Lower leg skin (tissue), 4 donors: ENCODE measurements at places on chromosomes 2 and 18.
A peak's percentile ranks its signal among the peaks of the same experiment; 100 is the strongest.

- no peak for DNase-seq
Measured at GRCh38 chr2:227186751-227187150, 22.3 kb downstream of the COL4A3 start.

DNA sequence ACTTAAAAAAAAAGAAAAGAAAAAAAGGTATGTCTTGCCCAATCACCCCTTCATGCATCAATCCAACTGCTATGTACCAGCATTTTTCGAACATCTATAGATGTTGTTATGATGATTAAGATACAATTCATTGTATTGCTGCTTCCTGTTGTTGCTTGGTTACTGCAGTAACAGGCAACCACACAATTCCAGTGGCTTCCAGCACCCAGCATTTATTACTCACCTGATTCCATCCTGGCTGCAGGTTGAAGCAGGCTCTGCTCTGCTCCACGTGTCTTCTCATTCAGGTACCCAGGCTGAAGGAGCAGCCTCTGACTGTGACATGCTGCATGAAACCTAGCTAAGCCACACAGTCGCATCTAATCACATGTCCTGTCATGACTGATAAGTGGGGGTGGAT, 196.9 kb downstream of the INO80D start:
- peak; percentile 35 for DNase-seq

- DNase-seq = peak; percentile 29
Measured at GRCh38 chr2:173828189-173829142, 136.7 kb downstream of the SP3 start.

GRCh38 chr18:36635414-36636096, 193.2 kb downstream of the TPGS2 start:
- DNase-seq = no peak

- no peak for DNase-seq
Measured at GRCh38 chr2:119782308-119783027, 22.7 kb downstream of the PTPN4 start.
